ENCODE measurements at places on chromosomes 6 and 20.
A peak's percentile ranks its signal among the peaks of the same experiment; 100 is the strongest.

- no peak for DNase-seq
Measured at GRCh38 chr6:118876814-118877213, 17.1 kb upstream of the ASF1A start.

- peak; percentile 53 for DNase-seq
Measured at GRCh38 chr20:35617397-35618262, 2.0 kb downstream of the SPAG4 start.

- DNase-seq, result no peak
Measured at GRCh38 chr6:76435174-76435573, 362.7 kb upstream of the IMPG1 start.

- no peak for DNase-seq
Measured at GRCh38 chr6:32146287-32146686, 5.5 kb downstream of the PRRT1 start.

DNA sequence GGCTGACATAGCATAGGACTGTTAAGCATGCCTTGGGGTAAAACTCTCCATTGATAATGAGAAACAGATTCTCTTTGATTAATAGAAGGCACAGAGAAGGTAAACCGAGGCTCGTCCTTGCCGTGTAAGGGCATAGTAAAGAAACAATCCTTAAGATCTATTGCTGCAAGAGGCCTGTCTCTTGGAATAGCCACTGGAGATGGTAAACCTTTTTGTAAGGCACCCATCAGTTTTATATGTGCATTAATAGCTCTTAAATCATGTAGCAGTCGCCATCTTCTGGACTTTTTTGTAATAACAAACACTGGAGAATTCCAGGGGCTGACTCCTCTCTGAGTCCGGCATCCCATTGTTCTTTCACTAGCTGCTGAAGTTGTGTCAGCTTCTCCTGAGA is 8.4 kb upstream of the ABHD12 start:
- peak; percentile 6 for DNase-seq

GRCh38 chr6:23980965-23981364 is 145.1 kb upstream of the NRSN1 start:
- DNase-seq, result no peak

- DNase-seq, result no peak
Measured at GRCh38 chr20:53829724-53830521, 236.3 kb upstream of the ZNF217 start.

DNA sequence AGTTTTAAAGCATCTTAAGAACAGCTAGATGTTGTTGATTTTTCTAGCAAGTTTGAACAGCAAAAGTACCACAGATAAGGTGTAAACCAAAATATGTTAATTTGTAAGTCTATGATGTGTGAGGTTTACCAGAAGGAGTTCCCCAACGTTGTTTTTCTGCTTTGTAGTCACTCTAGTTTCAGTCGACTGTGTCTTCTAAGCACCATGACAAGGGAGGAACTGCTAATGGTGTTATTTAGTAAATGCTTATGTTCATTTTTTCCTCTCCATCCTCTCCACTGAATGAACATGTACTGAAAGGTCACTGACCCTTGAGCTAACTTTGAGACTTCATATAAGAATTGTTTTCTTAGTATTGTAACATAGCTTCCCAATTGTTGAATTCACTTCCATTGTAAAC is 3.0 kb downstream of the ENPP3 start:
- no peak for DNase-seq

GRCh38 chr20:3612795-3613572 is 50.2 kb downstream of the GFRA4 start:
- no peak for DNase-seq

GRCh38 chr6:4270776-4271175 is 135.4 kb upstream of the ECI2 start:
- no peak for DNase-seq

DNA sequence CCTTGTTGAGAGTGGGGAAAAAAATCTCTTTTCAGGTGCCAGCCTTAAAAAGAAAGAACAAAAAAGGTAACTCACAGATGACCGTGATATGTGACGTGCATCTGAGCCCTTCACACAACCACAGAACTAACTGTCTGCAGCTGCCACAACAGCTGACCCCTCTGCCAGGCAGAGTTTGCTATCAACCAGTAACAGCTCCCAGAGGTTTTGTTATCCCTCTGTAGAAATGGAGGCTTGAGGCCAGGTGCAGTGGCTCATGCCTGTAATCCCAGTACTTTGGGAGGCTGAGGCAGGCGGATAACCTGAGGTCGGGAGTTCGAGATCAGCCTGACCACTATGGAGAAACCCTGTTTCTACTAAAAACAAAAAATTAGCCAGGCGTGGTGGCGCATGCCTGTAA is 42.8 kb downstream of the SLC52A3 start:
- no peak for DNase-seq

GRCh38 chr6:35049156-35049735 is 91.9 kb downstream of the TCP11 start:
- DNase-seq, result no peak

- peak; percentile 42 for DNase-seq
Measured at GRCh38 chr6:15246666-15247499, 1.0 kb downstream of the JARID2 start.

DNA sequence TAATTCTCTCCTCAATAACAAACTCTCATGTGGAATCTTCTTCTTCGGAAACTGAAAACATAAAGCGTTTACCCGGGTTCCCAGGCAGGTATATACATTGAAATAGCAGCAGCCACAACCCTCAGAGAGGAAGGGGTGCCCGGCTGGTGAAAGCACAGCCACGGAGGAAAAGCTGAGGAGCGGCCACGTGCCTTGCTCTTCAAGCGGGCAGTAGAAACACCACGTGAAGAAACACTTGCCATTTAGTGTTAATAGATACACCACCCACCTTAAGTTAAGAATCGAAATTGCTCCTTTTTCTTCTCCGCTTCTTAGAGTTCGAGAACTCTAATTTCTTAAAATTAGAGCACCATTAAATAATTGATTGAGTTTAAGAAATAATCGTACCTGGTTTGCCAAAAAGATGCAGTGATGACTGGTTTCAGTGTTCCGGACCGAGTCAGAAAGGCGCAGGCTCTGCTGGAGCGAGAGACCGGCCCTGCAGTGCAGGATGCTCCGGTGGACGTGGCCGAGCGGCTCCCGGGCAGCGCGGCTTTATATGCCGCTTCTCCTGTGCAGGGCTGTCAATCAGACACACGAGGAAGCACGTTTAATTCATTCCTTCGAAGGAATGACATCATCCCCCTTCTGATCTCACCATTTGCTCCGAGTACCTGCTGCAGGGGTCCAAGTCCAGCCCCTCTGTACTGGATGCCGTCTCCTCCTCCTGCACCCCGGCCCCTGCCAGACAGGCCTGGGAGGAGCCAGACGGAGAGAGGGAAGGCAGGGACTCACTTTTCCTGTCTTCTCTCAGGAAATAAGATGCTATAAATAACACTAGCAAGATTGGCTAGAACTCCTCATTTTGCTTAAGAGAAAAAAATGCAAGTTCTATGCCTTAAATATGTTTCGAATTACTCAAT is at the start of gene THBS2:
THBS2 (minus strand) TSS at position 510 of the 902 bp plus-strand sequence. CDS start 3,062 bp downstream, outside the sequence.
- no peak for DNase-seq

- no peak for DNase-seq
Measured at GRCh38 chr20:56431471-56431870, 19.4 kb downstream of the CASS4 start.

DNA sequence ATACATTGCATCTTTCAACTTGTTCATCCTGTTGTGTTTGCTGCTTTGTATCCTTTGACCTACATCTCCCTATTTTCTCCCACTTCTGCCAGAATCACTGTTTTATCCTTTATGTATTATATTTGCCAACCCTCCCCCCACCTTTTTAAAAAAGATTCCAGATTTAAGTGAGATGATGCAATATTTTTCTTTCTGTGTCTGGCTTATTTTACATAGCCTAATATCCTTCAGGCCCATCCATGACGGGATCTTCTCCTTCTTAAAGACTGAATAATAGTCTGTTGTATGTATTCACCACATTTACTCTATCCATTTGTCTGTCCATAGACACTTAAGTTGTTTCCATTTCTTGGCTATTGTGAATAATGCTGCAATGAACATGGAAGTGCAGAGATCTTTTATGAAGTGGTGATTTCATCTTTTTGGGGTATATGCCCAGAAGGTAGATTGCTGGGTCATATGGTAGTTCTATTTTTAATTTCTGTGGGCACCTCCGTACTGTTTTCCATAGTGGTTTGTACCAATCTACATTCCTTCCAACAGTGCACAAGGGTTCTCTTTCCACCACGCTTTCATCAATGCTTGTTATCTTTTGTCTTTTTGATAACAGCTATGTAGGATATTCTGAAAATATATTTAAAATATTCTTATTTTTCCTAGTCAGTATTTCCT is 181.0 kb downstream of the CDKAL1 start:
- DNase-seq, result no peak

DNA sequence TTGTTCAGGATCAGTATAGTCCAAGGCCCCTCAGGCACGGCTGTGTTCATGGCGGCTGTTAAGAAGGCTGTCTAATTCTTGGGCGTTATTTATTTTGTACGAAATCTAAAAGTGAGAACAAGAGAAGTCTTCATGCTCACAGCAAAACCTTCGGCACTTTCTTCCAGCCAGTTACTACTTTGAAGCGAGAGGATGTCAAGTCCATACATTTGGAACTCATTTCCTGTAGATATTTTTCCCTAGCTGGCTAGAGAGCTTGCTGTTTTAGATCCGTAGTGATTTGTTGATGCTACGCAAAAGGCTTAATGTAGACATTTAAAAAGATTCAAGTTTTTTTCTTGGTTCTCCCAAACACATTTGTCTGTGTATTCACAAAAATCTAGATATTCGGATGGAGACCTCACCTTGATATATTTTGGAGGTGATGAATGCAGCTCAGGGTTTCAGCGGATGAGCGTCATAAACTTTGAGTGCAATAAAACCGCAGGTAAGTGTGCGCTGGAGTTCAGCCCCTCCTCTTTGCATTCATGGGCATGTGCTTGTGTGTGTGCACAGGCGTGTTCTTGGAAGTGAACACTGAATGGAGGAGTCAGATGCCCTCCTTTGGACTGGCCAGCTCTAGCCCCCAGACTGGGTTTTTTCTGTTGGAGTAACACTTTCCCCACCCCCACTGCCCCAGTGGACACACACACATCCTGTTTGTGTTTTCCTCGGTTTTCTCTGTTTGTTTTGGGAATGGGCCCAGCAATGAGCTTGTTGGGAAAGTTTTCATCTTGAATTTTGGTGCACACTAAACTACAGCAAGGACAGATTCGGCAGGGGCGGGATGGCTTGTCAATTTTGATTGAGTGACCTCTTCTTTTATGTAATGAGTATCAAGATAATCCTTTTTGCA is 65.4 kb downstream of the IGF2R start:
- DNase-seq, result no peak

DNA sequence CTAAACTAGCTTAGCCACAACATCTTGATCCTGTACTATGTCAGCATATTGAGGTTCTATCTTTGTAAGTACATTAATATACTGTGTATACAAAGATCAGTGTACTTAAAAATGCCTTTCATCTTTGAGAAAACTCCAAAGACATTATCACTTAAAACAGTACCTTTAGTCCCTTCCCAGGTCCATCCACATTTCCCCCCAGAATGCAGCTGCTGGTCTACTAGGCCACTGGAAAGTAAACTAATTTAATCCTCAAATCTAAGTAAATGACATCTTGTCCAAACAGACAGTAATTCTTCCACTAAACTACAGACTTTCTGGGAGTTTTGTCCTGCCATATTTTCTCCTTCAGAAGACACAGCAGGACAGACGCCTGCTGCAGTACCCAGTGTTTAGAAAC is 68.7 kb downstream of the SYCP2 start:
- no peak for DNase-seq

DNA sequence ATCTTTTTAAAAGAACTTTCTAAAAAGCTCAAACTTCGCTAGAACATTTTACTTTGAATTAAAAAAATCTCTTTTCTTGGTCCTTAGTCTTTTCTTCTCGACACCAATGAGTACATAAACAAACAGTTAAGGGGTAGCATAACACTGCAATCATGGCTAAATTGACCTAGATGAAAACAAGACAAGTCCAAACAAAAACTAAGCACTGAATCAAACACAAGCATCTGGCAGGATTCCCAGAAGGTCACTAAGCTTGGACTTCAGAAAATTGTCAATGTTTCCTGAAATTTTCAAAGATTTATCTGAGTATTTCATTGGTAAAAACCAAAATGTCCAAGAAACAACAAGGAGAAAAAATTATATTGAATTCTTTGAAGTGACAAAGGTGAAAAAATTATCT is 5.0 kb downstream of the COL21A1 start:
- DNase-seq, result no peak

- no peak for DNase-seq
Measured at GRCh38 chr6:57182017-57182432, 9.9 kb downstream of the BAG2 start.

- peak; percentile 62 for DNase-seq
Measured at GRCh38 chr6:159038914-159039884, 5.6 kb downstream of the TAGAP start.

DNA sequence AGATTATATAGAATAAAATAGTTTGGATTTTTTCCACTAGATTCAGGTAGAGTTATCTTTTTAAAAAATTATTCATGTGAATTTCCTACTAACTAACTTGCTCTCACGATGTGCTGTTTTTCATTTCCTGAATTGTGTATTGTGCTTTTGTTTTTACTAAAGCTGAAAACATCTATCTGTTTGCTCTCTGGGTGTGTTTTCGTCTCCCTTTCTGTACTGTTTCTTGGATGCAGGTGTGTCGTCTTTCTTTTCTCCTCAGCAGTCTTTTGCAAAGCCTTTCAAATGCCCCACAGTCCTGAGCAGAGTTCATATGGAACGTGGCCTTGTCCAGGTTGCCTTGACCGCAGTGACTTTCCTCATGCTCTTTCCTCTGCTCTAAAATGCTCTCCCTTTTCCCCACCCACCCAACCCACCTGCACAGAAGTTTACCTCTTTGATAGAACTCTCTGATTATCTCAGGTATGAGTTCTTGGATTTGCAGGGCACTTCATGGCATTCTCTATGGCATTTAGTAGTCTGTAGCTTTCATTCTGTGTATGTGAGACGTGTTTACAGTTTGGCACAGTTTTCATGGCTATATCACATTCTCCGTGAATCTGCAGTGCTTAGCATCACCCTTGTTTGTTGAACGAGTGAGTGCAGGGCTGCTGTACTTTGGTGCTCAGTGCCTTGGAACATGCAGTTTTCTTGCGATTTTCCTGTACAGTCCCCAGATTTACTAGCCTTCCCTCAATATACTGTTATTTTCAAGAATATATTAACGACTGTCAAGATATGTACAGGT is 77.1 kb downstream of the FARS2 start:
- DNase-seq, result no peak

DNA sequence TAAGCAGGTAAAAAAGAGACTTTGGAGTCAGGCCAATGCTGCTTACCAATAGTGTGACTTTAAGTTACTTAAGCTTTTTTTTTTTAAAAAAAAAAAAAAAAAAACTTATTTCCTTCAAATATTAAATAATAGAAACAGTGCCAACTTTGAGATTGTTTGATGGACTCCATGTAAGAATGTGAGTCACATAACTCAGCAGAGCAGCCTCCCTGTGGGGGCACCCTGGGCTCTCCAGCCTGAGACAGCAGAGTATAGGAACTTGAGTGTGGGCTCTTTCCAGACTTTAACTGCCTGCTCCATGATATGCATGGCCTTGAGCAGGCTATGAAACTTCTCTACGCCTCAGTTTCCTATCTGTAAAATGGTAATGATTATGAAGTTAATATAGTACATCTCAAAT is 113.3 kb upstream of the SAMD5 start:
- no peak for DNase-seq
